Mesenchymal stem cell (in vitro differentiated cells and primary cell): ENCODE measurements at places on chromosomes 3 and 15.

- no peaks in the 10 kb centered on the region for H3K36me3 ChIP-seq
- H3K4me3 ChIP-seq = no peak overlapping the region
- DNase-seq = no peak
These were observed 13.7 kb upstream of the SERPINI2 start for GRCh38 chr3:167487556-167487955.

- H3K27ac ChIP-seq = no peak overlapping the region
- no peak overlapping the region for H3K4me3 ChIP-seq
- H3K4me1 ChIP-seq = no peaks in the 10 kb centered on the region
- H3K36me3 ChIP-seq = peaks cover 10% of the 10 kb centered on the region
- H3K27me3 ChIP-seq = no peaks in the 10 kb centered on the region
These were observed 286.3 kb downstream of the ZNF385D start for GRCh38 chr3:21464746-21465145.

DNA sequence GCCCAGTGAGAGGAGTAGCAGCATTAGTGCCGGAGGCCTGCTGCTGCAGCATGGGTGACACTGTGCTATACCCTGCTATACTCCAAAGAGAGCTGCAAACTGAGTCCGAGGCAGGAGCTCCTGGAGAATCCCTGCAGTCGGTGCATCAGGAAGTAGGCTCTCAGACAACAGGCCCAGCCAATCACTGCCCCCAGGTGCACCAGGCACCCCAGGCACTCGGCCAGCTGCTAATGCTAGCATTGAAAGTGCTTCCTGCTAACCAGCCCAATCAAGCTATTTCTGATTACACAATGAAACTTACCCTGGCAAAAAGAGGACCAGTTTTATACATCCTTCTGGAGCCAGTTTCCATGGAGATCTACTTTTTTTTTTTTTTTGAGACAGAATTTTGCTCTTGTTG lies 45.6 kb upstream of the IREB2 start:
- peaks cover 41% of the 10 kb centered on the region for H3K27me3 ChIP-seq
- no peak for DNase-seq
- H3K27ac ChIP-seq = no peak overlapping the region
- no peak overlapping the region for H3K4me3 ChIP-seq

- DNase-seq = peak; percentile 76
- peak overlapping the region; percentile 89 for H3K4me3 ChIP-seq
- H3K27me3 ChIP-seq = peaks cover 4% of the 10 kb centered on the region
These were observed 21.3 kb downstream of the EPHB3 start for GRCh38 chr3:184582646-184583577.

DNA sequence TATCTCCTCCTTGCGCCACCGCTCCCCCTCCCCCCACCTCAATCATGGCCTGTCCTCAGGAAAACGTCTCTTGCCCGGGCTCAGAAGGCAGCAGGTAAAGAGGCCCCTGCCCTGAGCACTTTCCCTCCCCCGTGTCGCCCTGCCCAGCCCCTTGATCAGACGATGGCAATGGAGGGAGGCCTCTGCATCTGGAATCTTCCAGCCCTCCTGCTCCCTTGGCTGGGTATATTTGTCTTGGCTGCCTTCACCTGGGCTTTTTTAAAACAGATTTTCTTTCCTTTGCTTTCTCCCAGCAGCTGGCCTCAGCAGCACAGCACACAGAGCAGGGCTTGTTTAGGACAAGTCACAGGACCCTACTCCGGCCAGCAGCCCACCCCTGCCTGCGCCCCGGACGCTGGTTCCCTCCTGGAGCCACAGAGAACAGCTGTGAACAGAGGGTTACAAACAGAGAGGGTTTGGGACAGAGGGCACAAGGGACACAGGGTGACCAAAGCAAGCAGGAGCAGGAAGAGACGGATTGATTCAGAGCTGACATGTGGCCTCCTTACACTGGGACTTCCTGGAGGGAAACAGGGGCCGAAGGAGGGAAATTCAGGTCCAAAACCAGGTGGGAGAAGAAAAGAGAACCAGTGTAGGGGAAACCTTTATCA lies 78.7 kb downstream of the ISG20 start:
- H3K27ac ChIP-seq = no peak overlapping the region
- no peak overlapping the region for H3K4me3 ChIP-seq
- no peak for DNase-seq
- no peaks in the 10 kb centered on the region for H3K36me3 ChIP-seq

- no peak overlapping the region for H3K27ac ChIP-seq
- H3K4me1 ChIP-seq = no peaks in the 10 kb centered on the region
- no peaks in the 10 kb centered on the region for H3K27me3 ChIP-seq
- H3K36me3 ChIP-seq = no peaks in the 10 kb centered on the region
- H3K4me3 ChIP-seq = no peak overlapping the region
These were observed 386.3 kb downstream of the EPHB1 start for GRCh38 chr3:135181408-135181807.

DNA sequence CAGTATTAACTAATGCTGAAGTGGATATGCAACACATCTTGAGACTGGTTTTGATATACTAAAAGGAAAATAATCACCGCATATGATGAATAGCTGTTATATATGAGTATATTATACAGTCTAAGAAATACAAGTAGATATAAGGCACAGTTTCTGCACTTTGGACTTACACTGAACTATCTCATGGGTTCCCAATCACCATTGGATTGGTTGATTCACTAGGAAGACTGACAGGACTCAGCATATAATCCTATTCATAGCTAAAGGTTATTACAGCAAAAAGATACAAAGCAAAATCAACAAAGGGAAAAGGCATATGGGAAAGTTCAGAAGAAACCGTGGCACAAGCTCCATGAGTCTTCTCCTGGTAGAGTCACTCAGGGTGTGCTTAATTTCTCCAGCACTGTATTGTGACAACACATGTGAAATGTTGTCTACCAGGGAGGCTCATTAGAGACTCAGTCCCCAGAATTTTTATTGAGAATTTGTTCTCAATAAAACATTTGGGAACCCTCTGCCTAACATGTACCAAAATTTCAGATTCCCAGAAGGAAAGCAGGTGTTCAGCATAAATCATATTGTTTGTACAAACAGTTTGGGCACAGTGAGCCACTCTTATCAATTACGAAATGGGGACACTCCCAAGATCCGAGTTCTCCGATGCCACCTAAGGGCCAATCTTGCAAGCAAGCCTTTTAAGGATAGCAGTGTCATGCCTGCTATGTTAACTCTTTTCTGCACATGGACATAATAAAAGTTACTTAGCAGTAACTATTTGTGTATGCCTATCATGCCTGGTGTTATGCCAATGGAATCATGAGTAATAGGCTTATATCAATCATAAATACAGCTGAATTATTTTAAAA lies 26.8 kb downstream of the CMC1 start:
- peaks cover 32% of the 10 kb centered on the region for H3K36me3 ChIP-seq
- no peak overlapping the region for H3K27ac ChIP-seq
- no peaks in the 10 kb centered on the region for H3K4me1 ChIP-seq
- H3K27me3 ChIP-seq = no peaks in the 10 kb centered on the region
- H3K4me3 ChIP-seq = no peak overlapping the region

GRCh38 chr15:73049564-73050215 lies 2.6 kb upstream of the NEO1 start:
- H3K4me1 ChIP-seq = no peaks in the 10 kb centered on the region
- H3K27me3 ChIP-seq = no peaks in the 10 kb centered on the region
- H3K27ac ChIP-seq = no peak overlapping the region
- DNase-seq = peak; percentile 38
- no peaks in the 10 kb centered on the region for H3K36me3 ChIP-seq

- H3K36me3 ChIP-seq = no peaks in the 10 kb centered on the region
- H3K27ac ChIP-seq = no peak overlapping the region
- no peak for DNase-seq
These were observed 15.4 kb upstream of the SHF start for GRCh38 chr15:45203182-45203581.

GRCh38 chr3:106590216-106590615 lies 721.4 kb upstream of the CBLB start:
- no peaks in the 10 kb centered on the region for H3K27me3 ChIP-seq
- H3K4me3 ChIP-seq = no peak overlapping the region
- no peak overlapping the region for H3K27ac ChIP-seq
- no peaks in the 10 kb centered on the region for H3K4me1 ChIP-seq

DNA sequence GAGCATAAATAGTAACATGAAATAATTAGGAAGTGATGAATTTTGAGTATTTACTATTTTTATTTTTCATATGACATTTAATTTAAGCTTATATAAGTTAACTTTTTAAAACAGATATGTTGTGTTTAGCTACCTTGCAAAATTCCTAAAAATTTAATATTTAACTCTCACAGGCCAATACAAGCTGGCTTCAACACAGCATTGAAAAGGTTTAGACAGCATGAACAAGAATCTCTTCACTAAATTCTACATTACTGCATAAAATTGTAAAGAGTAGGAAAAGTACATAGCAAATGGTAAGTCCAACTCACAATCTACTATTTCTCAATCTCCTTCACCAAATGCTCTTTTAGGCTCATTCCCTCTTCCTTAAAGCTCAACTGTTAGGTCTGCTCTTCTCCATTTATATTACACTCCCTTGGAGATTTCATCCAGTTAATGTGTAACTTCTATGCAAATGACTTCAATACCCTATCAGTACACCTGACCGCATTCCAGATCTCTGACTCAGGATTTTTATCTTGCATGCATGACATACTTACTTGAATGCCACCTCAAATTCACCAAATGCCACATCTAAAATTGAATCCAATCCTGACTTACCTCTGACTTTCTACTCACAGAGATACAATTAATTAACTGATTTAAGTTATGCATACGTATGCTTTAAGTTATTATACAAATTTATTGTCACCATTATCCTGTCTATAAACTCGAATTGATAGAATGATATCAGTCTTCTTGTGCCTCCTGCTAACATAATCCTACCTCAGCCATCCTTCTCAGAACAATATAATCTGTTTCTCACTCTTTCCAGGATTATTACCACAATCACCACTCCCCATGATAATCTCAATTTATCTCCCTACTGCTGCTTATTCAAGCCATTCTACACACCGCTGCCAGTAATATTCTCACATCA lies 127.0 kb downstream of the STAG1 start:
- H3K27me3 ChIP-seq = no peaks in the 10 kb centered on the region
- H3K36me3 ChIP-seq = no peaks in the 10 kb centered on the region
- DNase-seq = no peak

DNA sequence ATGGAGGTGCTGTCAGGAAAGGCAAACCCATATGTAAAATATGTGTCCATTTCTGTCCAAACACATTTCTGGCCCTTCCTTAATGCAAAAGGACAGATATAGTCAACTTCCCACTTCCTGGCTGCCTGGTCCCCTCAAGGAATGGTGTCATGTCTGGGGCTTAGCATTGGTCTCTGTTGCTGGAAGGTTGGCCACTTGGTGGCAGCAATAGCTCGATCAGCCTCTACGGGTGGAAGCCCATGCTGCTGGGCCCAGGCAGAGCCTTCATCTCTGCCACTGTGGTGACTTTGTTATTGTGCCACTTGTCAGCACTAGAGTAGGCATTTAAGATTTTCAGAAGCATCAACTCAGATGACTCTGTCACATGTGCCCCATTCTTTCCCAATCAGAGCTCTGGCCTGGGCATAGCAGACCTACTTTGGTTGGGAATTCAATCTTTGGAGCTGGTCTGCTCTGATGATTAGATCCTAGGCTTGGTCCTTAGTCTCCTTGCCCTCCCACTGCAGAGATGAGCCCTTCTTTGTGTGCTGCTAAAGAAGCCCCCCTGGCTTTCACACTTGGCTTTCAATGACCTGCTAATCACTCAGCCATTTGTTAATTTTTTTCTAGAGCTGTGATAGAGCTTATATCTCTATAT lies 51.0 kb upstream of the SPSB4 start:
- DNase-seq = peak; percentile 62
- no peaks in the 10 kb centered on the region for H3K36me3 ChIP-seq
- no peak overlapping the region for H3K4me3 ChIP-seq
- no peak overlapping the region for H3K27ac ChIP-seq
- no peaks in the 10 kb centered on the region for H3K4me1 ChIP-seq

GRCh38 chr3:132723024-132723950 lies 1.1 kb upstream of the NPHP3 start:
- peak overlapping the region; percentile 71 for H3K4me3 ChIP-seq
- peaks cover 10% of the 10 kb centered on the region for H3K36me3 ChIP-seq
- H3K4me1 ChIP-seq = peaks cover 4% of the 10 kb centered on the region
- H3K27ac ChIP-seq = peak overlapping the region; percentile 97

GRCh38 chr3:161222662-161223061 lies 1.6 kb downstream of the NMD3 start:
- H3K4me1 ChIP-seq = peaks cover 3% of the 10 kb centered on the region
- no peak overlapping the region for H3K27ac ChIP-seq
- H3K36me3 ChIP-seq = peaks cover 7% of the 10 kb centered on the region
- peak overlapping the region; percentile 92 for H3K4me3 ChIP-seq
- DNase-seq = peak; percentile 40

DNA sequence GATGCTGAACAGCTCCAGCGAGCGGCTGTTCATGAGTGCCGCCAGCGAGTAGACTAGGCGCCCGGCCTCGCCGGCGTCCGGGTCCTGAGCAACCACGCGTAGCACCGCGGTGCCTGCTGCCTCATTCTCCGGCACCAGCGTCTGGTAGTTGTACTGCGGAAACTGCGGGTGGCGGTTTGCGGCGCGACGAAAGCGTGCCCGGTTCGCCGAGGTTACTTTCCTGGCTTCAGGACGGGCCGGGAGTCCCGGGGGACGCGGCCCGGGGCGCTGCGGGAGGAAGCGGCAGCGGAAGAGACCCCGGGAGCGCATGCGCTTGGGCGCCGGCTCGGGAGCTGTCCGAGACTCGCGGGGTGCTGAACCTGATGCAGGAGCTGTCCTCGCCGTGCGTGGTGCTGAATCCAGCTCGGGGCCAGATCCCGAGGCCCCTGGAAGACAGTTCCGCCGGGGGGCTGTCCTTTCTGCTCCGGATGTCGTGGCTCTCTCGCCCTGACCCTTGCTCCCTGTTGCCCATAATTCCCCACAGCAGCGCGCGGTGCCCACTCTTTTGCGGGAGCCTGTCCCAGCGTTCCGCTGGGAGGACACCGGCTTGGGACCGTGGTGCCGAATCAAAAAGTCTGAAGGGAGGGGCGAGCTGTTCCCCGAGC lies 1.1 kb downstream of the CELSR3 start:
- H3K27me3 ChIP-seq = peaks cover 6% of the 10 kb centered on the region
- peak overlapping the region; percentile 41 for H3K4me3 ChIP-seq
- H3K4me1 ChIP-seq = peaks cover 25% of the 10 kb centered on the region
